Stimulated activated CD4-positive, alpha-beta T cell treated with anti-CD3 and anti-CD28 coated beads, Interleukin-4, amount 100 ng/mL, for 4 hours (primary cell): ENCODE measurements at places on chromosomes 13 and 19.

- no peak for DNase-seq
Measured at GRCh38 chr19:2325281-2326046, 2.9 kb downstream of the LSM7 start.

GRCh38 chr19:867301-867793 lies 7.9 kb downstream of the CFD start:
- DNase-seq: no peak

DNA sequence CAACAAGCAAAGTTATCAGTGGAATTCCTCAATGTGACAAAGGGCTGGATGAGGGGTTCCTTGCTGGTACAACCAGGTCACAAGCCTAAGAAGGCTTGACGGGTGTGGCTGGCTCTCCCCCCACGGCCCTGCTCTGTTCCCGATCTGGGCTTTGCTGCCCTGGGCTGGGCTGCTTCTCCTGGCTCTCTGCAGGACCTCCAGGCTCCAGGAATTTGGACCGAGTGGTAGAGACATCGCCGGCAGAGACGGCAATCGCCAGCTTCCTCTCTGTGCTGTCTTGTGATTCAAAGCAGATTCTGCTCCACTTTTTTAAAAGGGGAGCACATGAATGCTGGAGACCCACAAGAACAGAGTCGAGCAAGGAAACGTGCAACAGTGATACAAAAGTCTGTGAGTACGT lies at the start of gene SERPINE3:
Gene SERPINE3 (plus strand): TSS at position 338 of the 400 bp plus-strand sequence. CDS start 1,401 bp downstream, outside the sequence.
- no peak for DNase-seq

DNA sequence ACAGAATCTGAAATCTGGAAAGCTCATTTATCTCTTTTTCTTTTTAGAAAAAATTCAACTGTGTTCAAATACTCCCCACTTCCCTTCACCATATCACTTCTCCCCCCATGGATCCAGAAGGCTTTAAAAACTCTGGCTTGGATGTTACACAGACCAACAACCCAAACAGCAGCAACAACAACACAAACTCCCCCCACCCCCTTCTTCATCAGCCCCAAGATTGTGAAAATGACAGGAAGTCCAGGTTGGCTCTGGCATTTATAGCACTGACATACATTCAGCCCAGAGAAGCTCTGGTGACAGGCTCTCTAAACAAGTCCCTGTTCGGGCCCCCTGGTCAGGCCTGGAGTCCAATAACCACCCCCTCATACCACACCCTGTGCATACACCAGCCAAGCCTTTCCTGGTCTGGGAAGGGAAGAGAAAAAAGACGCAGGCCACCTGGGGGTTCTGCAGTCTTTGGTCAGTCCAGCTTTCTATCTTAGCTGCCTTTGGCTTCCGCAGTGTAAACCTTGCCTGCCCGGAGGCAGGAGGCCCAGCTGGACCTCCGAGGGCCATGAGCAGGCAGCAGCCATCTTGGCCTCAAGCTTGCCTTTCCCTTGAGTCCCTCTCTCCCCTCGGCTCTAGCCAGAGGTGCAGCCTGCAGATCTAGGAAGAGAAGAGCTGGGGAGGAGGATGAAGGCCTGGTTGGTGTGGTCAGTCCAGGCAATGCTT lies 6.8 kb downstream of the CDX2 start:
- DNase-seq: no peak

GRCh38 chr13:69199664-69200063 lies 908.0 kb upstream of the ATXN8OS start:
- no peak for DNase-seq

- DNase-seq: no peak
Measured at GRCh38 chr19:831407-832369, 4.1 kb downstream of the AZU1 start.
